Thyroid gland (tissue), 4 donors: ENCODE measurements at places on chromosomes 1 and 21.

DNA sequence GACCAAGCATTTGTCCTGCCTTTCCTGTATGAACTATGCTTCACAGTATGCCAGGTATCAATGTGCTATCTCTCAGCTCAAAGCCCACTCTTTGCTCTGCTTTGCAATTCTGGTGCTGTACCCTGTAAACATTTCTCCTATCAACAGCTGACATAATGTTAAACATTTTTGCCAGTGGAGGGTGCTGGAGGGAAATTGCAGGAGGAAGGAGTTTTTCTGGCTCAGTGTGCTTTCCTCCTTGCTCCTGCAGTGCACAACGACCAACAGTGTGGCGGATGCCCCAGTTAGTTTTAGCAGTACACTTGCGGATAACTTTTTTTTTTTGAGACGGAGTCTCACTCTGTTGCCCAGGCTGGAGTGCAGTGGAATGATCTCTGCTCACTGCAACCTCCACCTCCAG is 67.1 kb upstream of the PTGFRN start:
- no peak for DNase-seq

GRCh38 chr1:55051621-55052020 is 12.3 kb downstream of the PCSK9 start:
- no peak for DNase-seq

- no peak for DNase-seq
Observed at GRCh38 chr1:204962742-204963632, 80.0 kb upstream of the CNTN2 start.

DNA sequence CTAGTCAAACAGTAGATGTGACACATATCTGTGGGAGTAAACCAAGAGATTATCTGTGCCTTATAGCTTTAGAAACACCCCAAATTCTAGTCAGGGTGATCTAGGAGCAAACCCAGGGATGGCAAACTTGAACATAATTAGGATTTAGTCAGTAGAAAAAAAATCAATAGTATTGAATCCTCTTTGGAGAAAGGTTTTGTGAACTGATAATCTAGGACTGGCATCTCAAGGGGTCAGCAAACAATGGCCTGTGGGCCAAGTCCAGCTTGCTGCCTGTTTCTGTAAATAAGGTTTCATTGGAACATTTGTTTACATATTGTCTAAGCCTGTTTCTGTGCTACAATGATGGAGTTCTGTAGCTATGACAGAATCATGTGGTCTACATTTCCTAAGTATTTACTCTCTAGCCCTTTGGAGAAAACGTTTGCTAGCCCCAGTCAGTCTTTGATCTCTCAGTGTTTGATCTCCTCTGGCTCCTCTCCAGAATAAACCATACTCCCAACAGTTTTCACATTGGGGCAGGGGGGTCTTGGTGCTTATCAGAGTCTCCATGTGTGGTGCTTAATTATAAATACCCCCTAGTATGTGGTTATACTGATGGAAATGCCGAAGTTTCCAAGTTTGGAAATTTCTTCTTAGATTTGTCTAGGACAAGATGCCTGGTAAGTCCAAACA is 385.8 kb downstream of the NTNG1 start:
- DNase-seq: no peak

DNA sequence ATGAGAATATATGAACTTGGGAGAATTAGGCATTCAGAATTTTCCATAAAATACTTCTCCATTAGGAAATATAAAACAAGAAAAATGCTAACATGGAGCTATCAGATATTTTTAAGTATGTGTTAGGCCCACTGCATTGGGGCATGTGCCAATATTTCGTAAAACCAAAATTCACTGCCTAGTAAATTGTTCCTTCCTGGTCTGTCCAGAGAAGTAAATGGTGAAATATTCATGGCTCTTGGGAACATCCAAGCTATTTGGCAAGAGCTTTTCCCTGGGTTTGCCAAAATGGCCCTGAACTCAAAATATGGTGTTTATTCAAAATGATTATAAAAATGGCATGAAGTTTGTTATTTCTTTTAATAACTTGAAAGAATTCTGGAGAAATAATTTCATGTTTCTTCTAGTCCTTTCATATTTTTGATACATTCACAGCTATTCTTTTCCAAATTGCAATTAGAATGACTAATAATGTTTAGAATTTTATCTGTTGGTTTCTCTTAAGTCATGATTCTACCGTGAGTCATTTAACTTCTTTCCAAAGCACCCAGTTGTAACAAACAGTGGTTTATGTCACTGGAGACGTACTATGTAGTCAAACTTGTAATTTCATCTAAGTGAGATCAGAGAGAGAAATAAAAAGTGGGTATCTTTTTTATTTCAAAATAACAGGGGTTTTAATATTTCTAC is 25.7 kb upstream of the SLC19A2 start:
- no peak for DNase-seq

GRCh38 chr1:12047120-12047876 is 15.8 kb upstream of the TNFRSF8 start:
- DNase-seq: no peak

DNA sequence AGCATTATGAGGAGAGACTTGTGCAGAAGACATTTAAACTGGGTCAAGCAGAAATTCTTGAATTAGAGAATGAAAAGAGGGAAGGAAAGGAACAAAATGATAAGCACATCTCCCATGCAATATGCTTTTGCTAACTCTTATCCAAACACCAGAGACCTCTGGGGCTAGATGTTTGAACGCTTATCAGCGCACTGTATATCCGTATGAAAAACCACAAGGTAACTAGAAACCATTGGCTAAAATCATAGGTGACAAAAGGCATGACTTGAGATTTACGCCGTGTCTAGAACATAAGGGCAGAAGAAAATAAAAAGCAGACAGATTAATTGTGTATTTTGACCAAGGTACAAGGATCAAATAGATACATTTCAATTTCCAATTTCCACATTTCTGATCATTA is 38.0 kb upstream of the TIAM1 start:
- DNase-seq: no peak

- DNase-seq: no peak
Observed at GRCh38 chr1:88029899-88030298, 654.2 kb upstream of the PKN2 start.

DNA sequence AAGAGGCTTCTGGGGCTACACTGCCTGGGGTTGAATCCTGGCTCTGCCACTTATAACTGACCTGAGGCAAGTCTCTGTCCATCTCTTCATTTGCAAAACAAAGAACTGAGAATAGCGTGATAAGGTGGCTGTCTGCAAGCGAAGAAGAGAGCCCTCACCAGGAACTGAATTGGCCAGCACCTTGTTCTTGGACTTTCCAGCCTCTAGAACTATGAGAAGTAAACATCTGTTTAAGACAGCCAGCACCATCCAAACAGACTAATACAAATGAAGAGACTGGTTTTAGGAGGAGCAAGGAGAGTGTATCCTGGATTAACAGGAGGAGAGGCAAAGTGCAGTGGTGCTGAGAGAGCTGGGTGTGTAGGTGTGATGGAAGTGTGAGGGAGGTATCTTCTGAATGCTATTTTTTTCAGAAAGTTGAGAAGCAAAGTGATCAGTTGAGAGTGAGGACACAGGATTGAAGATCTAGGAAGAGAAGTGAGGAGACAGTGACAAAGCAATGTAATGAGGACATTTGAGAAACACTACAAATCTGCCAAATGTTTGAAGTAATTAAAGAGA is 59.3 kb downstream of the CD58 start:
- DNase-seq: no peak

GRCh38 chr1:181202986-181203555 is 114.6 kb downstream of the IER5 start:
- no peak for DNase-seq
